ENCODE measurements at places on chromosomes 13 and 19.

GRCh38 chr19:823565-824121, 1.9 kb upstream of the PLPPR3 start:
- no peak for DNase-seq

- no peak for DNase-seq
Measured at GRCh38 chr13:45737571-45738017, 35.5 kb downstream of the CBY2 start.

GRCh38 chr19:49553451-49554271, 25.9 kb downstream of the RCN3 start:
- DNase-seq: peak; percentile 34

DNA sequence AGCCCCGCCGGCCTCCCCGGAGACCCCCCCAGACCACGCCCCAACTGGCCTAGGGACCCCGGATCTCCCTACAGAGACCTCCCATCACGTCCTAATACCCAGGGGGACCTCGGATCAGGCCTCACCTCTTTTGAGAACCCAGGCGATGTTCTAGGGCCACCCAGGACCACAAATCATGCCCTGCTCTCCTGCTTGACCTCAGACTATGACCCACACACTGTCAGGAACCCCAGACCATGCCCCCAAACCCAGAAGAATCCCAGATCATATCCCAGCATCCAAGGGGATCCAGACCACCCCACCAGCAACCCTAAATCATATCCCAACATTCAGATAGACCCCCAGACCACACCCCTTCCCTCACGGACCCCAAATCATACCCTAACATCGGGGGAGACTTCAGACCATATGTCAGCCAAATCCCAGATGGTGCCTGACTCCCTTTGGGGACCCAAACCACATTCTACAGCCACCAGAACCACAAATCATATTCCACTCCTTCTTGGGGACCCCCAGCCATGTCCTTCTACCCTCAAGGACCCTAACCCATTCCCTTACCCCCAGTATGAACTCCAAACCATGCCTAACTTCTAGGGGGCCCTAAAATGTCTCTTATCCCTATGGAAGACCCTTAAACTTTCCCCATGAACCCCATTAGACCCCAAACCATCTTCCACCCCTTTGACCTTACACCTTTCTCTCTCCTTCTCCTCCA, 611 bp upstream of the LRFN1 start:
- DNase-seq: no peak

DNA sequence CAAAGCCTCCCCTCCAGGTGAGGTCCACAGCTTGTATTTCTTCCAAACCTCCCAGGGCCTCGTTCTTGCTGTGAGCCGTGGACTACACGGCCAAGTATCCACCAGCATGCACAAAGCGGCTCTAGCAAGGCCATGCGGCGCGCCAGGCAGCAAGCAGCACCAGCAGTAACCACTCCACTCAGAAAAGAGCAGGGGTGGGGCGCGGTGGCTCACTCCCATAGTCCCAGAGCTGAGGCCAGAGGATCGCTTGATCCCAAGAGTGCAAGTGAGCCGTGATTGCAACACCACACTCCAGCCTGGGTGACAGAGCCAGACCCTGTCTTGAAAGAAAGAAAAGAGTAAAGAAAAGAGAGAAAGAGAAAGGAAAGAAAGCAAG, 4.7 kb downstream of the CCDC8 start:
- no peak for DNase-seq

- DNase-seq: no peak
Measured at GRCh38 chr13:34730961-34731360, 211.1 kb upstream of the NBEA start.

DNA sequence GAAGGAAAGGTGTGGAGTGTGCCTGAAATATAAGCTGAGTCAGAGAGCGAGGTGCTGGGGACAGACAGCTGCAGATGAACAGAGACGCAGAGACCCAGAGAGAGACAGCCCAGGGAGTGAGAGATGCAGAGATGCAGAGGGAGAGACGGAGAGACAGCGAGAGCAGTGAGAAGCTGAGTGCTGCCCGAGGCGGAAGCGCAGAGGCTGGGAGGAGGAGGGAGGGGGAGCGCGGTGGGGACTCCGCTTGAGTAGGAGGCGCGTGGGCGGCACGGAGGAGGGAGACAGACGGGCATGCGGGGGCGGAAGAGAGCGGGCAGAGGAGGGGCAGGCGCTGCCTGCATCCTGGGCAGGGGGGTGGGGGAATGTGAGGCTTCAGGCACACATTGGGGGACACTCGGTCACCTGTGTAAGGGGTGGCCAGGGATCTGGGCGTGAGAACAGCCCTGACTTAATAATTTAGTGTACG, 25.7 kb downstream of the SLC8A2 start:
- peak; percentile 51 for DNase-seq

- peak; percentile 85 for DNase-seq
Measured at GRCh38 chr19:21835810-21836444, at the start of gene ZNF43. Gene ZNF43, minus strand, starts transcription at chr19:21836182. Its CDS starts 144 bp downstream, at chr19:21836038.

Measured in T-helper 9 cell (primary cell).